ENCODE measurements at places on chromosomes 5 and 9. TPM values are rescaled to one million over a fixed set of nuclear protein-coding genes. Genes with fewer than 3 reads are reported as not detected.

LCN10 gene
- not detected for total RNA-seq

UGT3A2 gene
- 1.3 TPM for total RNA-seq

ERGIC1 gene
- total RNA-seq: 77.2 TPM

OR1N1 gene
- not detected for total RNA-seq

C9 gene
- total RNA-seq: not detected

ARHGEF37 gene
- 0.80 TPM for total RNA-seq

DNA sequence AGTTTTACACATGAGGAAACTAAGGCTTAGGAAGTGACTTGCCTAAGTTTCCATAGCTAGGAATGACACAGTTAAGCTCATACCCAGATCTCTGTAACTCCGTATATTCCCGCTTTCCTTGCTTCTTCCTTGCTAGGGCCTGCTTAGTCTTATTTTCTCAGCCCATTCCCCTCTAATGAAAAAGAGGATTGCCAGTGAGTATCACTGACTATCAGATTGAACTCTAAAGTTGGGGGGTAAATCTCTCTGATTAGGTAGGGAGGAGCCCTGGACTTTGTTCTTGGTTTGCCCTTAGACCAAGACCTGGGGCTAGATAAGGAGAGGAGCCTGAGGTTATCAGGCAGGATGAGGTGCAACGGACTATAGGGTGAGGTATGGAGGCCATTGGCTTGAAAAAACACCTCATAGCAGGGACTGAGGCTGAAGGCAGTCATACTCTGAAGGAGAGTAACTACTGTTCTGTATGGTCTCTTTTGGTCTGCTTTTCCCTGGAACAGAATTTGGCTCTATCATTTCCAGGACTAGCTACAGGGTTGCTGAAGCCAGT, 2.5 kb downstream of the TRIM32 start:
- no peak for DNase-seq

DNA sequence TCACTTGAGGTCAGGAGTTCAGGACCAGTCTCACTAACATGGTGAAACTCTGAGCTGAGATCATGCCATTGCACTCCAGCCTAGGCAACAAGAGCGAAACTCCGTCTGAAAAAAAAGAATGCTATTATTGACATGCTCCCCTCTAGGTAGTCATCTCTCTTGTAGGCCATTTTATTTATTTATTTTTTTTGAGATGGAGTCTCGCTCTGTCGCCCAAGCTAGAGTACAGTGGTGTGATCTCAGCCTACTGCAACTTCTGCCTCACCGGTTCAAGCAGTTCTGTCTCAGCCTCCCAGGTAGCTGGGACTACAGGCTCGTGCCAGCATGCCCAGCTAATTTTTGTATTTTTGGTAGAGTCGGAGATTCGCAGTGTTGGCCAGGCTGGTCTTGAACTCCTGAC, 20.6 kb upstream of the NIM1K start:
- no peak for DNase-seq

DNA sequence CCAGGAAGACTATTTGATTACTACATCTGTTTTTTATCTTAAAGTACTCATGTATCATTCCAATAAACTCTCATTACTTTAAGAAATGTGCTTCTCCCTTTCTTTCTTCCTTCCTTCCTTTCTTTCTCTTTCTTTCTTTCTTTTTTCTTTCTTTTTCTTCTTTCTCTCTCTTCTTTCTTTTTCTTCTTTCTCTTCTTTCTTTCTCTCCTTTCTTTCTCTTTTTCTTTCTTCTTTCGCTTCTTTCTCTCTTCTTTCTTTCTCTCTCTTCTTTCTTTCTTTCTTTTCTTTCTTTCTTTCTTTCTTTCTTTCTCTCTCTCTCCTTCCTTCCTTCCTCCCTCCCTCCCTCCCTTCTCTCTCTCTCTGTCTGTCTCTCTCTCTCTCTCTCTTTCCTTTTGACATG, 298.6 kb upstream of the ANKH start:
- DNase-seq: no peak

- DNase-seq: no peak
Measured at GRCh38 chr9:120904061-120904977, 22.3 kb downstream of the TRAF1 start.

- DNase-seq: no peak
Measured at GRCh38 chr5:94433397-94434163, 184.8 kb downstream of the KIAA0825 start.

DNA sequence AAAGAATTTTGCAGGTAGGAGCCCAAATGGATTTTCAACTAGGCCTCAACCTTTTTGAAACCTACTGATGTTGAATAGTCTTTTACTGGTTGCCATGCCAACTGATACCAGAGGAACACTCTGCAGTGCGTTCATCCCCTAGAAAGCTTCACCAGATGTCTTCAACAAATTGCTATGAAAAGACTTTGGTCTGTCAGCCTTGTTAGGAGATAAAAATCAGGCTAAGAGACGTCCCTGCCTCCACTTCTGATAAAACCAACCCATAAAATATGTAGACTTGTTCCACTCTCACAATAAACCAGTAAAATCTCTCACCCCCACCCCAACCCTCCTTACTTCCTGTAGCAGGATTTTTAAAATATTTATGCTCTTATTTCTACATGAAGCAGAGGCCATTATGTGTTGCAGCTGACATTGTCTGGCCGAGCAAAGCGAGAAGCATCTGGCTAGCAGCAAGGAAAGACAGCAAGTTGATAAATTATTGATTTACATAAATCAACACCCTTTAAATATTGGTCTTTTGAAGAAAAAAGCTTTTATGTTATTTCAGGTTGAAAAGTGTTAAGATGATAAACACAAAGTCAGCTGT, 428.7 kb downstream of the ISL1 start:
- DNase-seq: no peak

DNA sequence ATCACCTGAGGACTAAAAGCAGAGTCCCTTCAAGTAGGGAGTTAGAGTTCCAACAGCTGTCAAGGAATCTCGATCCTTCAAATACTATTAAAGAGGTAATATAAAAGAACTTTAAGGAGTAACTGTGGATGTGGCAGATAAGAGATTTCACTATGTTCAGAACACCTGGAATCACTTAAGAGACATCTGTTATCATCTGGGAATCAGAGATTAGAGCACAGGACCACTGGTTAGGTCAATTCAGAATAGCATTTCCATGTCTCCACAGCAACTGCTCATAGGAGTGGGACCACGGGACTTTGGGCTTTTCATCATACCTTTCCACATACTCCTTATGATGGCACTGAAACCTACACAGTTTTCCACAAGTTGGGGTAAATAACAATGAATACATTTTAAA, 216.6 kb downstream of the DENND1A start:
- no peak for DNase-seq

DNA sequence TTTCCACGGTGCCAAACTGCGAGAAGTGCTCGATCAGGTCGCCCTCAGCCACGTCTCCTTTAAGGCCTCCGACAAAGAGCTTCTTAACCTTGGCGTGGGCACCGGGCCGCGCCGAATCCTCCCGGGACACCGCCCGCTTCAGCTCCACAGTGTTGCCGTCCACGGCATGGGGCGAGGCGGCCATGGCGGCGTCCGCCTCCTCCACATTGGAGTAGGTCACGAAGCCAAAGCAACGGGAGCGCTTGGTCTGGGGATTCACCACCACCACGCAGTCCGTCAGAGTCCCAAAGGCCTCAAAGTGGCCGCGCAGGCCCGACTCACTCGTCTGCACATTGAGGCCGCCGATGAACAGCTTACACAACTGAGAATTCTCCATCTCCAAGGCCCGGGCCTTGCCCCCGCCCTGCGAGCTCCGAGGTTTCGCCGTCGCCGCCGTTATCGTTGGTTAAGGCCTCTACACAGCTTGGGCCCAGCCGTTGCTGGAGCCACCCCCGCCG, 424 bp downstream of the HNRNPA0 start:
- no peak for DNase-seq

DNA sequence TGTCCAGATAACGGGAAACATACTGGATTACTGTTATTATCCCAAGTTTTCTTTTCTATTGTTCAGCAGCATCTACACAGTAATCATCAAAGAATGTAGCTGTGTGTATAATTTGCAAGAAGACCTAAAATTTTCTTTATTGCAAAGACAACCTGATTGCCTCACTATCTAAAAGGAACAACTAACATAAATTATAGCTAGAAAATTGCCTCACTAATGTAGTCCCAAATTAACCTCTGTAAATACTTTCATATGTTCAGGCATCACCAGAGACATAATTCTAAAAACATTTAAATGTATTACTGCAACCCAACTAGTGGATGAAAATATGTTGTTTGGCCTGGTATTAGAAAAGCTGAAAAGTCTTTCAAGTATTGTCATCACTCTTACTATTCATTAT, 275.4 kb downstream of the CDH12 start:
- DNase-seq: no peak

- no peak for DNase-seq
Measured at GRCh38 chr5:111535879-111536549, 23.7 kb upstream of the STARD4 start.

DNA sequence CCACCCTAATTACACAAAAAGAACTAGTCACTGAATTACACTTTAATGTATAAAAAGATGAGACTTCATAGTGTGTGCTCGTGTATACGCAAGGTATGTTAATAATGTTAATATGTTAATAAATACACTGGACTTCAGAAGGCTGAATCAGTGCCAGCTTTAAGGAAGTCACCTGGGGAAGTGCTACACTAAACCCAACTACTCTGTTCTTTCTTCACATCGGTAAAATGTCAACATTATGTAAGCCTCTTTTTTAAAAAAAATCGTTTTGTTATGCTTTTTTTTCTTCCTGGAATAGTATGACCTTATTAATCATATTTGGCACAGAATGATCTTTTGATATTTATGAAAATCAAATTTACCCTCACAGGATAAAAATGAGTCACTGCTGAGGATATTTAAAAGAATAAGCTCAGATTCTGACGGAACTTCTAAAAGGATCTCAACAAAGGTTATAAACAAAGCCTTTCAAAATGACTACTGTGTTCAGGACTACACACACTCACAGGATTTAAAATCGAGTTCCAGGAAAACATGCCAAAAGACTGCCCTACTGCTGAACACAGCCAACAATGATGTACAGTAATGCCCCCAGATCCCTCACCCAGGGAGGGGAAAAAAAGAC, 75.9 kb downstream of the AUH start:
- DNase-seq: no peak

GRCh38 chr9:132141344-132141947, 20.4 kb upstream of the NTNG2 start:
- peak; percentile 35 for DNase-seq

DNA sequence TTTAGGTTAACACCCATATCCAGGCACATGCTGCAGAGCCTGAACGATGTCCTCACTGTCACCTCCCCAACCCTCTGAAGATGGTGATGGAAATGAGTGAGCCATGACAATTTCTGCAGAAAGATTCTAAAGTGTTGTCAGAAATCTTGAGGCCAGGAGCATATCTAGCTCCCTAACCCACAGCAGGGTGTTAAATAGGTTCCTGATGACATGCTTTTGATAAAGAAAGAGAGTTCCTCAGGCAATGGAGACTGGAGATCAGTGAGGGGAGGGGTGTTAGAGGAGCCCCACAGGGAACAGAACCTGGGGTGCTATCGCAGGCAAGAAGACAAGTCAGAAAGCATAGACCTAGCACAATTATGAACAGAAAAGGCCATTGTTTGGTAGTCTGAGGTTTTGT, 95.7 kb downstream of the ENC1 start:
- DNase-seq: no peak

- DNase-seq: no peak
Measured at GRCh38 chr9:5557606-5558587, 47.6 kb downstream of the PDCD1LG2 start.

DNA sequence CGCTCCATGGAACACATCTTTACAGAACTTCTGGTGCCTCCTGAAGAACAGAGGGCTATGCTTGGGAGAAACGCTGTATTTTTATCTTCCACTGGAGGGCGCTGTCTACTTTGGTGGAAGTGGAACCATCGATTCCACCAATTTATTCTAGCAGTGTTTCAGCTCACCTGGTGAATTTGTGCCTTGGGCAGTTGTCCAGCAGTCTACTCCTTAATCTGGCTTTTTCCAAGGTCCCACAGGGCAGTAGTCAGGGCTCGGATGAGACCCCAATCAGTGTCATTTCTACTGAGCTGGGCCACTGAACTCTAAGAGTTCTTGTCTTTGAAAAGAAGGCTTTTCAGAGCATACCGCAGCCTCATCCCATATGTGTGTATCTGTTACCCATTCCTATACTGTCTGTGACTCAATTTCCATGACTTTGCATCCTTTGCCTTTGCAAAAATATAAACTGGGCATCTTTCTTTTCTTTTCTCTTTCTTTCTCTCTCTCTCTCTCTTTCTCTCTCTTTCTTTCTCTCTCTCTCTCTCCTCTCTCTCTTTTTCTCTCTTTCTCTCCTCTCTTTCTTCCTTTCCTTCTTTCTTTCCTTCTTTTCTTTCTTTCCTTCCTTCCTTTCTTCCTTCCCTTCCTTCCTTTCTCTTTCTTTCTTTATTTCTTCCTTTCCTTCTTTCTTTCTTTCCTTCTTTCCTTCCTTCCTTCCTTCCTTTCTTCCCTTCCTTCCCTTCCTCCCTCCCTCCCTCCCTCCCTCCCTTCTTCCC, 138.4 kb upstream of the ZNF618 start:
- peak; percentile 71 for DNase-seq

GRCh38 chr5:136200130-136200529, 7.2 kb upstream of the SMIM32 start:
- DNase-seq: no peak
